Activated CD4-positive, alpha-beta T cell treated with anti-CD3 and anti-CD28 coated beads, Interleukin-2, amount 50 U/mL, for 1 hour (primary cell): ENCODE measurements at places on chromosomes 3 and 15.

GRCh38 chr15:61028427-61028826 is 200.7 kb downstream of the RORA start:
- no peak for DNase-seq

DNA sequence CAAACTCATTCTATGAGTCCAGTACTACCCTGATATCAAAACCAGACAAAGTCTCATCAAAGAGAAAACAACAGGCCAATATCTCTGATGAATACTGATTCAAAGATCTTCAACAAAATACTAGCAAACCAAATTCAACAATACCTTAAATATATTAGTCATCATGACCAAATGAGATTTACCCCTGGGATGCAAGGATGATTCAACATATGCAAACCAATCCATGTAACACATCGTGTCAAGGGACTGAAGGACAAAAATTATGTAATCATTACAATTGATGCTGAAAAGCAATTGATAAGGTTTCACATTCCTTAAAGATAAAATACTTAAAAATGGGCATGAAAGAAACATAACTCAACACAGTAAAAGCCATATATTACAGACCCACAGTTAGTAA is 1476.9 kb downstream of the SI start:
- no peak for DNase-seq

- DNase-seq: no peak
These were observed 1.3 kb downstream of the ADAMTS9 start for GRCh38 chr3:64686446-64686908.

DNA sequence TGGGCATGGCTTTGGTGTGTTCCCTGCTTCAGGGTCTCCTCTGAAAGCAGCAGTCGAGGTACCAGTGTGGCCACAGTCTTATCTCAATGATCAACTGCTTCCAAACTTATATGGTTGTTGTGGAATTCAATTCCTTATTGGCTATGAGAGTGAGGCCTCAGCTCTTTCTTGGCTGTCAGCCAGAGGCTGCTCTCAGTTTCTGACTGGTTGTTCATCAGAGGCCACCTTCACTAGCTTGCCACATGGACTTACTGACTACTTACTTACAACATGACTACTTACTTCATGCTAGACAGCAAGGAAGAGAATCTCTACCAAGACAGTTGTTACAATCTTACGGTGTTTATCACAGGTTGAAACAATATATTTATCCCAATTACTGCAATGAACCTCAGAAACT is 789.2 kb downstream of the DIPK2A start:
- DNase-seq: no peak

DNA sequence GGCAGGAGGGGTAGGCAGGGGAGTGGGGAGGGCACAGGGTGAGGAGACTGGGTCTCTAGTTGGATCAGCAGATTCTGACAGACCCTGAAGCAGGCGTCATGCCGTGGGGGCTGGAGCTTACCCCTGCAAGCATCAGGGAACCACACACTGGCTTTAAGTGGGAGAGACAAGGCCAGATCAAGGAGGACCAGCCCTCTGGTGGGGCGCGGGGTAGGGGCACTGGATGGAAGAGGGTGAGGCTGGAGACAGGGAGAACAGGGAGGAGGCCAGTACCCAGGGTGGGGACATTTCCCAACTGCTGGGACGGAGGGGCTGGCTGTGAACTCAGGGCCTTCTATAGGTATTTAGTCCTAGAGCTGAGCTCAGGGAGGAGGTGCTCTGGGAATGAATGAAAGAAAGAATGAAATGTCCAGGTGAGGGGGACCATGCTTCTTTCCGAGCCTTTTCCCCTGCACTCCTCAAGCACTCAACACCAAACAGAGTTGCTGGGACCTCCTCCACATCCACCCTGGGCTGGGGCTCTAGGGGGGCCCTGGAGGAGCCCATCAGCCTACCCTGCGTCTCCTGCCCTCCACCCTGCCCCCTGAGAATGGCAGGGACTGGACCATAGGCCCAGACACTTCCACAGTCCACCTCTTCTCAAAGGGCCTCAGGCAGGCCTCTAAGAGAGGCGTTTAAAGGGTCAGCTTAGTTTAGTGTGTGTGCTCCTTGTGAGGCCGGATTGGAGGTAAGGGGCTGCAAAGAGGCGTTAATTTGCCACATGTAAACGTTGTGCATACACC is 49.0 kb upstream of the FGD5 start:
- no peak for DNase-seq

DNA sequence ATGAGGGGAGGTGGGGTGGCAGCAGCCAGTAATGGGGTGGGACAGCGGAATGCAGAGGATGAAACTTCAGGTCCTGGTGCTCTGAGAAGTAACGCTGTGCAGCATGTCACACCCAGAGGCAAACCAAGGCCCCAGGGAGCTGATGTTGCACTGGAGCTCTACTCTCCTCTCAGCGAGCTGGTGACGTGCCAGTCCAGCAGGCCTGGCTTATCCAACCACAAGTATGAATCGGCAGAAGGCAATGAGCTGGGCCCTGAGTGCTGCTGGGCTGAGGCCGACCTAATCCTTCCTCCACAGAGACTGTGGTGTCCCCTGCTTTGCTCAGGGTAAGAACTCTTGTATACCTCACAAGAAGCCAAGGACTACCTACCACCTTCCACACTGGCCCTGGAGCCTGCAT is 30.5 kb downstream of the CD86 start:
- DNase-seq: no peak
